Natural killer cell (primary cell): ENCODE measurements at places on chromosomes 1 and 21.

DNA sequence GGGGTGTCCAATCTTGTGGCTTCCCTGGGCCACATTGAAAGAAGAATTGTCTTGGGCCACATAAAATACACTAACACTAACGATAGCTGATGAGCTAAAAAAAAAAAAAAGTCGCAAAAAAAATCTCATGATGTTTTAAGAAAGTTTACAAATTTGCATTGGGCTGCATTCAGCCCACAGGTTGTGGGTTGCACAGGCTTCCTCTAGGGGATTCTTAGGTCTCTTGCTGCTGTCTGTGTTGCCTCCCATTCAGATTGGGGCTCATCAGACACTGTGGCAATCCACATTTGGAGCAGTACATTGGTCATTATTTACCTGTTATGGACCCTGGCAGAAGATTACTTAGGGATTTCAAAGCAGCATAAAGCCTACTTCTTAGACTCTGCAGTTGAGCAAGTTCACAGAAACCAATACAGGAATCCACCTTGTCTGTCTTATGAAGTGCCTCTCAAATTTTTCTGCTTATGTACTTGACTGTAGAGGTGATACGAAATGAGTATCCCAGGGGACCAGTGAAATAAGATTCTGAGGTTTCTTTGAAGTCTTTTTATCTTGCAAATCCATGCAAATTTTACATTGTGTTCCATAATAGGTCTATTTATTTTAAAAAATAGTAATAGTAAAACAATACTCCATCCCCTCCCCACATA, 205.5 kb downstream of the RPS6KC1 start:
- H3K36me3 ChIP-seq = no peaks in the 10 kb centered on the region
- H3K4me1 ChIP-seq = no peaks in the 10 kb centered on the region
- no peak overlapping the region for H3K27ac ChIP-seq
- H3K4me3 ChIP-seq = no peak overlapping the region

- no peaks in the 10 kb centered on the region for H3K27me3 ChIP-seq
- no peaks in the 10 kb centered on the region for H3K36me3 ChIP-seq
- no peak overlapping the region for H3K27ac ChIP-seq
- H3K4me3 ChIP-seq = no peak overlapping the region
- no peak for DNase-seq
Observed at GRCh38 chr1:196377811-196378210, 230.4 kb downstream of the KCNT2 start.

DNA sequence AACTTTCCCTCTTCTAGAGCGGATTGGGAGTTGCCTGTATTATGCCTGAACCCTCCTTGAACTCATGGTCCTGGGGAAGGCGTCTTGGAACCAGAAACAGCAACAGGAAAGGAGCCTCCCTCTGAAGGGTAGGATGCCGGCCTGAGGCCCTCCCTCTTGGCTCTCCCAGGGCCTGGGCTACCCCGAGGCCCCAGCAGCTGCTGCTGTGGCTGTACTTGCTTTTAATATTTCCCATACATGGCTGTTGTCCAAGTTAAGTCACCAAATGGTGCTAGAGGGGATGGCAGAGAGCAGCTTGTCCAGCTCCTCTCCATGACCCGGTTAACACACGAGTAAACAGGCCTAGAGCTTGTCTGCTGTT, 10.5 kb downstream of the CHRNB2 start:
- H3K4me1 ChIP-seq = no peaks in the 10 kb centered on the region
- no peaks in the 10 kb centered on the region for H3K27me3 ChIP-seq
- no peak overlapping the region for H3K27ac ChIP-seq
- H3K4me3 ChIP-seq = no peak overlapping the region

DNA sequence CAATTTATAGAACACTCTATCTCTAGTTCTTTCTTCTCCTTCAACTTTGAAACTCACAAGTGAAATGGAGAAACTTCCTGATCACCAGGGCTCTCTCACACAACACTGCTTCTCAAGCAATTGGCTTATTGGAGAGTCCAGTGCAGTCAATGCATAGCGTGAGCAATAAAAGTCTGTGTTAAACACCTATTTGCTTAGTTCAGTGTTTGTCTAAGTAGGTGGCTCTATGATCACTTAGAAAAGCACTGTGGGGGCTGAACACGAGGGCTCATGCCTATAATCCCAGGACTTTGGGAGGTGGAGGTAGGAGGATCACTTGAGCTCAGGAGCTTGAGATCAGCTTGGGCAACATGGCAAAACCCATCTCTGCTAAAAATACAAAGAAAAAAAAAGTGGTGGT, 12.2 kb downstream of the CTSS start:
- no peak overlapping the region for H3K4me3 ChIP-seq

GRCh38 chr1:218917656-218918055, 256.0 kb upstream of the LYPLAL1 start:
- DNase-seq = no peak
- H3K36me3 ChIP-seq = no peaks in the 10 kb centered on the region
- no peaks in the 10 kb centered on the region for H3K27me3 ChIP-seq
- H3K27ac ChIP-seq = no peak overlapping the region

DNA sequence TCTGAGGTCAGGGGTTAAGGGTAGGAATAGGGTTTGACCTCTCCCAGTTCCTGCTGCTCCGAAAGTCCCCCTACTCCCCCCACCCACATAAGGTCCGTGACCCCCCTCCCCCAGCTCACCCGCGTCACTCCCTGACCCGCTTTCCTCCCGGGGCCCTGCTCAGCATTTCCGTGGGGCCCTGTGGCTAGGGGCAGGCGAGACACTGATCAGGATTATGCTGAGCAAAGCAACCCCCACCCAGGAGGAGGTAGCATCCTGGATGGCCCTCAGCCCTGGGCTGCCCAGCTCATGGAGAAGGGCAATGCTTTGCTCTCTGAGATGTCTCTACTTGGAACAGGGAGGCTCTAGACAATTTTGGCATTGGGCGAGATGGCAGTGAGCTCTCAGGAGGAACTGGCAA, 3.7 kb downstream of the RORC start:
- peak; percentile 40 for DNase-seq
- H3K4me3 ChIP-seq = no peak overlapping the region
- H3K27me3 ChIP-seq = no peaks in the 10 kb centered on the region
- H3K4me1 ChIP-seq = peaks cover 55% of the 10 kb centered on the region
- H3K27ac ChIP-seq = peak overlapping the region; percentile 50
- no peaks in the 10 kb centered on the region for H3K36me3 ChIP-seq

DNA sequence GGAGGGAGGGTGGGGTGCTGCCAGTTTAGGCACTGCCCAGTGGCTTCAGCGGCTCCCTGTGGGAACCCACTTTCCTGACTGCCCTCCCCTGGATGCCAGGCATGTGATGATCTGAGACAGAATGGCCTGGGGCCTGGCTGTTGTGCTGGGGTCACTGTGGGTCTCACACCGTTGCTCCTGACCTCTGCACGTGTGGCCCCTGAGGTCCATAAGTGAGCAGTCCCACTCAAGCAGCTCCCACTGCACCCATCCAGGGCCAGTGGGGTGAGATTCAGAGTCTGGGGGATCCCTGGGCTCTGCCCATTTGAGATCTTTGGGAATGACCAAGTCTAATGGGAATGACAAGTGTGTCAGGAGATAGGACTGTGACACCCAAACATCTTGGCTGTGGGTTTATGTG, 18.0 kb downstream of the PODN start:
- no peaks in the 10 kb centered on the region for H3K27me3 ChIP-seq
- H3K36me3 ChIP-seq = no peaks in the 10 kb centered on the region
- H3K27ac ChIP-seq = no peak overlapping the region
- peaks cover 24% of the 10 kb centered on the region for H3K4me1 ChIP-seq
- H3K4me3 ChIP-seq = no peak overlapping the region

GRCh38 chr1:245864872-245865271, 642.2 kb downstream of the SMYD3 start:
- DNase-seq = no peak
- no peaks in the 10 kb centered on the region for H3K4me1 ChIP-seq
- H3K27me3 ChIP-seq = no peaks in the 10 kb centered on the region
- no peak overlapping the region for H3K27ac ChIP-seq
- no peak overlapping the region for H3K4me3 ChIP-seq

GRCh38 chr1:36987276-36987675, 47.0 kb downstream of the GRIK3 start:
- no peak overlapping the region for H3K4me3 ChIP-seq
- H3K4me1 ChIP-seq = no peaks in the 10 kb centered on the region
- H3K27ac ChIP-seq = no peak overlapping the region
- no peak for DNase-seq

- H3K36me3 ChIP-seq = peaks cover 26% of the 10 kb centered on the region
- DNase-seq = no peak
- no peaks in the 10 kb centered on the region for H3K27me3 ChIP-seq
- no peak overlapping the region for H3K27ac ChIP-seq
- no peak overlapping the region for H3K4me3 ChIP-seq
Observed at GRCh38 chr1:31366796-31367195, 6.1 kb downstream of the FABP3 start.

- no peak overlapping the region for H3K27ac ChIP-seq
- no peaks in the 10 kb centered on the region for H3K36me3 ChIP-seq
- DNase-seq = no peak
- H3K4me1 ChIP-seq = no peaks in the 10 kb centered on the region
- no peaks in the 10 kb centered on the region for H3K27me3 ChIP-seq
- H3K4me3 ChIP-seq = no peak overlapping the region
Observed at GRCh38 chr1:246043556-246043955, 463.5 kb downstream of the SMYD3 start.

GRCh38 chr1:223411309-223411708, 18.1 kb downstream of the CCDC185 start:
- no peak overlapping the region for H3K27ac ChIP-seq
- peaks cover 2% of the 10 kb centered on the region for H3K27me3 ChIP-seq
- H3K4me3 ChIP-seq = no peak overlapping the region
- H3K36me3 ChIP-seq = no peaks in the 10 kb centered on the region
- DNase-seq = no peak

DNA sequence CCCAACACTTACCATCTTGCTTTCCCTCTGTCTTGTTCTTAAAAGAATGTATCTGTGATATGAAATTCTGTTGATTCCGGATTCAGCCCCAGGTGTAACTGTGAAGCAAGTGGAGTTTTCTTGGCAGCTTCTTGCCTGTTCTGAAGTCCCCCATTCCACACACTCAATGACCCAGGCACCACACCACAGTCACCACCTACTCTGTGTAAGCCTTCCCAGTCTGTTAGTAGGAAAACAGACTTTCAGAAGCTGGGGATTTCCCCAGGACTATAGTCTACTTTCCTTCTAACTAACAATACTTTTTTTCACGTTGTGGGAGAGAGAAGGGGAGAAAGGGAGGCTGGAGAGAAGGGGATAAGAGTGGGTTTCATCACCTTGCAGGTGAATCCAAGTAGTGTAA, 299.1 kb upstream of the PROX1 start:
- H3K4me3 ChIP-seq = no peak overlapping the region
- no peaks in the 10 kb centered on the region for H3K27me3 ChIP-seq
- DNase-seq = no peak
- no peak overlapping the region for H3K27ac ChIP-seq
